KG1 (cell line): ENCODE measurements at places on chromosomes 3 and 15.

DNA sequence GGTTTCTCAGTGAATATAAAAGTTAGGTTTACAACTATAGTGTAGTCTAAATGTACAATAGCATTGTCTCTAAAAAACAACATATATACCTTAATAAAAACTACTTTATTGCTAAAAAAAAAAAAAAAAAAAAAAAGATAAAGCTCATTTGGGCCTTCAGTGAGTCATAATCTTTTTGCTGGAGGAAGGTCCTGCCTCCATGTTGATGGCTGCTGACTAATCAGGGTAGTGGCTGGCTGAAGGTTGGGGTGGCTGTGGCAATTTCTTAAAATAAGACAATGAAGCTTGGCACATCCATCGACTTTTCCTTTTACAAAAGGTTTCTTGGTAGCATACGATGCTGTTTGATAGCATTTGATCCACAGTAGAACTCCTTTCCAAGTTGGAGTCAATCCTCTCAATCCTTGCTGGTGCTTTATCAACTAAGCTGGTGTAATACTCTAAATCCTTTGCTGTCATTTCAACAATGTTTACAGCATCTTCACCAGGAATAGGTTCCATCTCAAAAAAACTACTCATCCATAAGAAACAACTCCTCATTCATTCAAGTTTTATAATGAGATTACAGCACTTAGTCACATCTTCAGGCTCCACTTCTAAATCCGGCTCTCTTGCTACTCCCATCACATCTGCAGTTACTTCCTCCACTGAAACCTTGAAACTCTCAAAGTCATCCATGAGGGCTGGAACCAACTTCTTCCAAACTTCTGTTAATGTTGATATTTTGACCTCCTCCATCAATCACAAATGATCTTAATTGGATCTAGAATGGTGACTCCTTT is 13.3 kb downstream of the ZNF280D start:
- no peak for DNase-seq

DNA sequence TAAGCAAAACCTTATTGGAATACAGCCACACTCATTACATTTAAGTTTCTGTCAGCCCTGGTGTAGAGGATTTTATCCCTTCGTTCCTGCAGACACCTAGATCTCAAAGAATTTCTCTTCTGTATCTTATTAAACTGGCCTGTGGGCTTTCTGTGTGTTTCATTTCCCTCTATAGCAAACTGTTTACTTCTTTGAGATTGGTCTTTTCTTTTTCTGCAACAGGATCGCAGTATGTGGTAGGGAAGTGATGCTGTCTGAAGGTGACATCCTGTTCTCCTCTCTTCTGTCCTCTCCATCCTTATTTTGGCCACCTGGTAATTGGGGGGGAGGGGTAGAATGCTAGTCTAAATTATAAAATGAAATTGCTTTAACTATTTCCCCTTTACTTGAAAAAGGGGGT is 25.5 kb downstream of the ATP1B3 start:
- no peak for DNase-seq

DNA sequence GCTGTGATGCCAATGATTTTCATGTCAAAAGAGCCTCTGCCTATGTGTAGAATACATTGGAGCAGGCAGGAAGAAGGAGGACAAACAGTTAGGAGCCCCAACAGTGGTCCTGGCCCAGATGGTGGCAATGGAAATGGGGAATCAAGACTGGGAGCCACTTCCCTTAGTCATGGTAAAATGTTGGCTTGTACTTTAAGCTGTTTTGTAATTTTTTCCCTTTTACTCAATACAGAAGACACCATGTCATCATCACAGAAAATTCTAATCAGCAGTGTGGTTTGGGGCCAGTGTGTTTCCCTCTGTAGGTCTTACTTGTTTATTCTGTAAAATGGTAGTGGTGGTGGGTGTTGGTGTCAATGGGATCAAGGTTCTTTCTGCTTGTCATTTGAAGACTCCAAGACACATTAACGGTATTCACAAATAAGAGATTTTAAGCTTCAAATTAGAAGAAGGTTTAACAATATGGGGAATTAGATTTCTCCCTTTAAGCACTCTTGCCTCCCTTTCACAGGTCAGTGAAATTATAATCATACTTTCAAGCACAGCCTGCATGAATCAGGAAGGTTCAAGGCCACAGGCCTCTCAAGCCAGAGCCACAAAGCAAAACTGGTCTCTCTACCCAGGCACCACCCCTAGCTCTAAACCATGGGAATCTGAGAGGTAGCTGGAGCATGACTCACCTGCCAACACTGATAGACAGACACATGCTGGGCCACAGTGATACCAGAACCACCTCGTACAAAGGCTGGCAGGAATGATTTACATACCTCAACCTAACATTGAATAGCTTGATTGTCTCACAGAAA is 24.9 kb downstream of the SIAH2 start:
- DNase-seq, result no peak

DNA sequence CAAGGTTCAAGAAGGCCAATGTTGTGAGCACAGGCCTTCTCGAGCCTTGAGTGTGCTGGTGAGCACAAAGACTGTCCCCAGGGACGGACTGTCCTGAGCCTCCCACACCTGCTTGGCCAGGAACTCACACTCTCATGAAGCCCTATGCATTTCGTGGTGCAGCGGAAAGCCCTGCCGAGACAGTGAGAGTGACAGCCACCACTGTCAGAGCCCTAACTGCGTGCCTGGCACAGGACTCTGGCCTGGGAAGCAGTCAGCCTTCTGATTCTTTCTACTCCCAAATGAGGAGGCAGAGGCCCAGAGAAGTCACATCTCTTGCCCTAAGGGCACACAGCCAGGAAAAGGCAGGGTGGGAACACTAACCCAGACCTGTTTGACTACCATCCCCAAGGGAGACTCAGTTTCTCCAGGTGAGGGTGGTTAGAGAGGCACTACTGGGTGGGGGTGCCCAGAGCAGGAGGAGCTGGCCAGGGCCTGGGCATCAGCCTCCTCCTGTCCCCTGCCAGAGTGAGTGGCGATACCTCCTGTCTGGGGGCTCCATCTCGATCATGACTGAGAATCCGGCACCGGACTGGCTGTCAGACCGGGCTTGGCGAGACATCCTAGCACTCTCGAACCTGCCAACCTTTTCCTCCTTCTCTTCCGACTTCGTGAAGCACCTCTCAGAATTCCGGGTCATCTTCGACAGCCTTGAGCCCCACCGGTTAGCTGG is 50.8 kb downstream of the SEMA3G start:
- DNase-seq, result no peak

DNA sequence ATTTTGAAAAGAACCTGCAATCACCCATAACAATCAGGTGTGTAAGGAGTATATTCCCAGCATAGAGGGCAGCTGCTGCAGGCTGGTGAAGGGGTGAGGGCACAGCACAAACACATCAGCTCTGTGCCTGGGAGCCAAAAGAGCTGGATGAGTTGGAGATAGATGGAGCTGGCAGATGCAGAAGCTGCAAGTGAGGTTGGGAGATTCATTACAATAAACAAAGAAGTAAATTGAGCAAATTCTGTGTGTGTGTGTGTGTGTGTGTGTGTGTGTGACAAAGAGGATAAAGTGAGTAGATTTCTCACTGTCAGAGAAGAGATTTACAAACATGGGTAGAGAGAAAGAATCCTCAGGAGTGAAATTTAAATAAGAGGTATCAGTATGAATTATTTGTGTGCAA is 994.7 kb downstream of the EPHA3 start:
- no peak for DNase-seq

GRCh38 chr3:4162096-4162495 is 141.1 kb upstream of the SETMAR start:
- no peak for DNase-seq

GRCh38 chr3:119604878-119605277 is 7.2 kb downstream of the PLA1A start:
- DNase-seq, result no peak

DNA sequence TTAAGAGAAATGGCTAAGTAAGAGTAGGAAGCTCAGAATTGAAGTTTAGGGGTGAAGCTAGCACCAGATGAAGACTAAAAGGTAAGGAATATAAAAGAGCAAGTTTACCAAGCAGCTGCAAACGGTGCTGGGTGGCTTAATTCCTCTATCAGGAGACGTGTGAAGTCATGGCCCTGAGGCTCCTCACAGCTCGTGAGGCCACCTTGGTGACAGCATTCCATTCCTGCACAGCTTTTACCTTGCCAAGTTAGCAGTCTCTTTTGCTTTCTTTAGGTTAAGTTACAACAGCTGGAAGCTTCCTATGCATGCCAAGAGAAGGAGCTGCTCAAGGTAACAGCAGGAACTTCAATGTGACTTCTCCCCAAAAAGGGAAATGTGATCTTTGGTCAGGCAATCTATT is 6.4 kb downstream of the TMCO5A start:
- no peak for DNase-seq

- no peak for DNase-seq
These were observed 4.6 kb upstream of the P2RY14 start for GRCh38 chr3:151282921-151283320.

- DNase-seq, result no peak
These were observed 1385.8 kb downstream of the SI start for GRCh38 chr3:163692494-163692893.

DNA sequence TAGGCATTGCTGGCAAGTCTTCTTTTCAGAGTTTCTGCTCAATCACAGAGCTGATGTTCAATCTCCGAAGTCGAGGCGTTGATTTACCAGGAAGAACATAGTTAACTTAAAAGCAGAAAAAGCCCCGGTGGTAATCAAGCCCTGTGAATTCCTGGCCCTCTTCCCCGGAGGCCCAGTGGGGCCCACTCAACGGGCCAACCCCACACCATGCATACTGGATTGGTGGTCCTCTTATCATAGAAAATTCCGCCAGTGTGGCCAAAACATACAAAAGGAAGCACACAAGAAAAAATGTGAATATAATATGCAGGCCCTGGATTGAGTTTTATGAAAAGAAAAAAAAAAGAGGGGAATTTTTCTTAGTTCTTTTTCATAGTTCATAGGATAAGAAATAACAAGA is 873.0 kb upstream of the NR2F2 start:
- DNase-seq, result no peak

DNA sequence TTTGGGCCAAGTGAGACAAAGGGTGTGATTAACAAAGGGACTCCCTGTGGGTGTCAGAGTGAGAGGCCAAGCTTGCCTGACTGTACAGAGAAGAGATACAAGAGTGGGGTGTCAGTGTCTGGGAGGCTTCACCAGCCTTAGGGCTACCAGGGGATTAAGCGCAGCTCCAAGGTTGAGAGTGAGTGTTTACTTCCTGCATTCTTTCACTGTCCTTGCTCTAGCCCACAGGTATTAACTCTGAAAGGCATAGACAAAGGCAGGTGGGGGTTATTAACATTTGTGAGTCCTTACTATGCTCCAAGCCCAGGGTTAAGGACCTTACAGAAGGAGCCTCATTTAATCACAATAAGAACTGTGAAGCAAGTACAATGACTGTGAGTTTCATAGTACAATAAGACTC is 107.6 kb downstream of the IL20RB start:
- DNase-seq, result no peak

- no peak for DNase-seq
These were observed 223.0 kb upstream of the P2RY1 start for GRCh38 chr3:152611905-152612304.

- no peak for DNase-seq
These were observed 210.3 kb downstream of the RAP2B start for GRCh38 chr3:153372326-153372725.

DNA sequence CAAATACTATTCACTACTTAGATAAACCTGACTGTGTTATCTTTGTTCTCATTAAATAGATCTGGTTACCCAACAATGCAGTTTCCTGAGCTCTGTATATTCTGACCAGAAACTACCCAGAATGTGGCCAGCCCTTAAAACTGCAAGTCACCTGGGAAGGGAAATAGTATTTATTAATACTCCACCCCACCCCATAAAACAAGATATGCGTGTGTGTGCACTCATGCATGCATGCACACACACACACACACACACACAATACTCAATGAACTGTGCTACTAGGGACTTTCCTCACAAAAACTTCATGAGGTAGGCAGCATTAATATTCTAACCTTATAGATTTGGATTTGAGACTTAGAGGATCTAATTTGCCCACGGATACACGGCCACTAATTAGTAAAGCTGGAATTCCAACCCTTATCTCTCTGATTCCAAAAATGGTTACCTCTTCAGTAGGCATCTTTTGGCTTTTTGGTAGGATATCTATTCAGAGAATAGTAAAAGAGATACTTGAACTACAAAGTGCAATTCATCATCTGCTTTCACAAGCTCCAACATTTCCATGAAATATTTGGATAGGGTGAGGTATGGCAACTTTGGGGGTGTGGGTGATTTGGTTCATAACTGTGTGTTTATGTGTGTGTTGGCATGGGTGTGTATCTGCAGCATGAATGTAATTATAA is 197.0 kb upstream of the CFAP20DC start:
- DNase-seq, result no peak

GRCh38 chr3:193974671-193975535 is 161.0 kb upstream of the HES1 start:
- no peak for DNase-seq

DNA sequence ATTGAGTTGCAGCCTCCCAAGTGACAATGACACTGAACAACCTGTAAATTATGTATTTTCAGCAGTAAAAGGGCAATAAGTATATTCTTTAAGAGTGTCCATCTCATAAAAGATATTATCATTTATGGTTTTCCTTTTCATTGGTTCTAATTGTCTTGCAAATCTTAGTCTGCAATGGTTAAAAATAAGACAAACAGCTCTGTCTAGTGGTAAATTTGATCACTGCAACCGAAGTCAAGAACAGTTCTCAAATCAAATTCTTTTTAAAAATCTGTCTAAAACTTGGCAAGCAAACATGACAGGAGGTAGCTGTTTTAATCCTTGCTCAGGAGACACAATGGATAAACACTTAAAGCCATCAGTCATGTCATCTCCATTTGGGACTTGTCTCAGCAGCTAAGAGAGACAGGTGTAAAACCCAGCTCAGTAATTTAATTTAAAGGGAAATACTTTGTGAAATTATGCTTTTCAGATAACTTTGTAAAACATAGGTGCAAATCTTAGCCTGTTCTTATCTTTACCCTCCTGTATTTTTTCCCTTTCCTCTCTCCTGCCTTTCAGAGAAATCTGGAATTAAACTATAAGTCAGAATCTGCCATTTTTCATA is 150.3 kb upstream of the ARHGEF26 start:
- no peak for DNase-seq

DNA sequence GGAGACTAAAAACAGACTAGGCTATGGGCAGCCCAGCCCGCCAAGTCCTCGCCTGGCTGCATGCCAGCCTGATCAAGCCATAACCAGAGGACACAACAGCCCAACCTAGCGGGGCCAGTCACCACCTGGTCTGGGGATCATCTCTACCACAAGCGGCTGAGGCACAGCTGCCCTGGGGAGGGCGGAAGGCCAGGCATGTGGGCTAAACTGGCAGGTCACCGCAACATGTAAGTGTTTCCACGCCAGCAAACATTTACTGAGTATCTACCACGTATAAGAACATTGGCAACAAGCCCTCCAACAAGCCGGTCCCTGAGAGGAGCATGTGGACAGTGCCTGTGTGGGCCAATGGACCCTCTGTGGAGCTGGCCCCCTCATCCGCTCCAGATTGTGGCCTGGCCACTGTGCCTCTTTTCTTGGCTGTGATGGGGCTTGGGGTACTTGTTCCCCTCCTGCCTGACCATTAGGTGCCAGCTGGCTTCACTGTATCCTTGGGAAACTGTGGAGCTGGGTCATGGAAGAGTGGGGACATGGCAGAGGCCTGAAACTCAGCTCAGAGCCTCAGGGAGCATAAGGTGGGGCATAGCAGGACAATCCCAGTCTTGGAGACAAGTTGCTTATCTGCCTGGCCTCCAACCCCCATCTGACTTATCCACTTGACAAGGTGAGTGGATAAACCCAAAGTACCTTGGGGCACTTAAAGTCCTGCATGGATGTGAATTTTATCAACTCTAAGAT is 9.0 kb downstream of the UBXN7 start:
- DNase-seq, result no peak

- DNase-seq, result no peak
These were observed 82.0 kb downstream of the NR2E3 start for GRCh38 chr15:71892335-71892734.

- no peak for DNase-seq
These were observed 73.4 kb downstream of the HMCES start for GRCh38 chr3:129352045-129352444.
